ENCODE measurements at places on chromosomes 1 and 21.

GRCh38 chr1:86950712-86951419 is 36.4 kb downstream of the HS2ST1 start:
- DNase-seq = no peak

DNA sequence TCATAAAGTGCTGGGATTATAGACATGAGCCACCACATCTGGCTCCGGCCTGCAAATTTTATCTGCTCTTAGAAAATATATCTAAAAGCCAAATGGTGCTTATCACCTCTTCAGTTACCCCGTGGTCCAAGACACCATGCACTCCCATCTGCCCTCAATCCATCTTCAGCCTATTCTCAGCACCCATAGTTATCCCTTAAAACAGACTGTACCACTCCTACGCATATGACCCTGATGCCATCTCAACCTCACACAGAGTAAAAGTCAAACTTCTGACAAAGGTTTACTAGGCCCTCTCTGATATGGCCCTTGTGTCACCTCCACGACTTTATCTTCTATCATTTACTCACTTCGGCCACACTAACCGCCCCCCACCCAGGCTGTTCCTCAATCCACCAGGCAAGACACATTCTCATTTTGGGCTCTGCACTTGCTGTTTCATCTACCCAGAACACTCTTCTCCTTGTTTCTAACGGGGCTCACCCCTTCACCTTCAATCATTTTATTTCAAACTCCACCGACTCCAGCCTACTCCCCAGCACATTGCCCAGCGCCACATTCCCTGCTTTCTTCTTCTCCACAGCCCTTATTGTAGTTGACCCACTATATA is 33.0 kb downstream of the USP48 start:
- DNase-seq = no peak

DNA sequence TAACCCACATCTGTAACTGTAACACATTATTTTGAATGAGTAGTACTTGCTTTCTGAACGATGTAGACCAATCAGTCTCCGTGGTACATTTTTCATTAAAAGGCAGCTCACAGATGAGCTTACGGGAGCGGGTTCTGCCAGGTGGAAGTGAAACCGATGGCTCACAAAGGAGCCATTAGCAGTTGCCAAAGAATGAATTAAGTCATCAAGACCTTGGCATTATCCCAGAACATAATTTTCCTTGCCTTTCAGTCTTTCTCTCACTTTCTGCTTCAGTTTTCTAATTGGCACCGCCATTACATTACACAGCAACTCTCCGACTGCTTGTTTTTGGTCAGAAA is 33.5 kb upstream of the UTS2 start:
- DNase-seq = no peak

- no peak for DNase-seq
Observed at GRCh38 chr1:36309397-36309796, 3.2 kb downstream of the SH3D21 start.

DNA sequence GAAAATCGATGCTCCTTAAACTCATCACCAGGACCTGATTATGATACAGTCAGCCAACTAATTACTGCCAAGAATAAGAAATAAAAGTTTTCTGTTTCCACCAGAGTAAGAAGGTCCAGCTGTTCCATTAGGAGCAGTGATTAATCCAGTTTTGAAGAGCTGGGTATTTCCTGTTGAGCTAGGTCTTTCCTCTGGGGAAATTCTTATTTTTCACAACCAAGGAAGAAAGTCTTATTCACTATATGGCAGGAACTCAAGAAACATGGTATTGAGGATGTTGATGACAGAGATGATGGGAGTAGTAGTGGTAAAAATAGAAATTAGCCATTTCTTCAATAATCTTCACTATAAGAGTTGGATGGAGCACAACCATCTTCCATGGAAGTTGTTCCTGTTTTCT is 374.6 kb upstream of the RUNX1 start:
- no peak for DNase-seq

- DNase-seq = no peak
Observed at GRCh38 chr1:67708606-67709005, 23.6 kb downstream of the GADD45A start.

DNA sequence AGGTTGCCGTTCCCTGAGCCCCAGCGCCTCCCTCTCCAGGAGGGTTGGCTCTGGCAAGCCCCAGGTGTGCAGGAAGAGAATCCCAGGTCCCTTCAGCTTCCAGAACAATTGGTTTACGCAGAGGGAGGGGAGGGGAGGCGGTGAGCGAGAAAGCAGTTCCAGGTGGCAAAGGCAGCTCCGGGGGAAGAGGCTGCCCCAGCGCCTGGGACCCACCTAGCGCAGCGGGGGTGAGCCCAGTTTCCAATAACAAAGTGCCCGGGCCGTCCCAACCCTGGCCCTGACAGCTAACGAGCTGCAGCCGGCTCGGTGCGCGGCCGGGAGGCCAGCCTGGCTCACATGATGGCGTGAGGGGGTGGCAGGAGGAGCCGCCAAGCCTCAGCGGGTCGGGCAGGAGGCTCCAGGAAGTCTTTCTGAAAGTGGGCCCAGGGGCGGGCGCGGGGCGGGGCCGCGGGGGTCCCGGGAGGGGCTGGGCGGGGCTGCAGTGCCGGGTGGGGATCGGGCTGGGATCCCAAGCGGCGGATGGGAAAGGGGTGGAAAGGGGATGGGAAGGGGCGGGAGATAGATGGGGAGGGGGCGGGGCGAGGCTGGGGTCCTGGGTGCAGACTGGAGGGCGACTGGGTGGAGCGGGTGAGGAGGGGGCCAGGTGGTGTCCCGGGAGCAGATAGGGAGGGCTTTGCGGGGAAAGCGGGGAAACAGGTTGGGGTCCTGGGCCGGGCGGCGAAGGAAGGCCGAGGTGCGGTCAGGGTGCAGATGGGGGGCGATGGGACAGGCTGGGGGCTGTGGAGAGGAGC is 22.8 kb downstream of the DHRS3 start:
- no peak for DNase-seq

- DNase-seq = no peak
Observed at GRCh38 chr1:20555025-20555757, 2.8 kb downstream of the FAM43B start.

DNA sequence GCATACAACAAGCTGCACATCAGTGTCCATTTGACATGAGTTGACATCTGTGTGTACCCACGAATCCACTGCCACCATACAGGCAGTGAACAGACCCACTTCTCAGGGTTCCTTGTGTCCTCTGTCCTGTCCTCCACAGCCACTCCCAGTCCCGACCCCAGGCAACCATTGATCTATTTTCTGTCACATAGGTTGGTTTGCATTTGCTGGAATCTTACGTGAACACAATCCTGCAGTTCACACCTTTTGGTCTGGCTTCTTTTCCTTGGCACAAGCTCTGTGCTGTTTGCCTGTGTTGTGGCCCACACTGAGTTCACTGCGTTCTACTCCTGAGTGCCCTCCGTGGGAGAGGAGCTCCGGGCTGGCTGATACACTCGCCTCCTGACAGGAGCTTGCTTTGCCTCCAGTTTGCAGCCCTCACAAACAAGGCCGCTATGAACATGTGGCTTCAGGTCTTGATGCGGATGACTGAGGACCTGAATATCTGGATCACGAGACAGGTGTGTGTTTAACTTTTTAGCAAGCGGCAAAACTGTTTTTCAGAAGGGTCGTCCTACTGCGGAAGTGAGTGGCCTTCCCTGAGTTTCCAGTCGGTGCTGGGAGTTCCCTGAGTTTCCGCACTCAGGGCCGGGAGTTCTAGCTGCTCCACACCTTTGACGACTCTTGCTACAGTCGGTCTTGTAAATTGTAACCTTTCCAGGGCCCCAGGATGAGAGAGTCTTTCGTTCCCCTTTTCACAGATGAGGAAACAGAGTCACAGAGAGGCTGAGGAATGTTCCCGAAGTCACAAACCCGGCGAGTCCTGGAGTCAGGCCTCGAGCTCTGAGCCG is 13.0 kb upstream of the COL18A1 start:
- no peak for DNase-seq

DNA sequence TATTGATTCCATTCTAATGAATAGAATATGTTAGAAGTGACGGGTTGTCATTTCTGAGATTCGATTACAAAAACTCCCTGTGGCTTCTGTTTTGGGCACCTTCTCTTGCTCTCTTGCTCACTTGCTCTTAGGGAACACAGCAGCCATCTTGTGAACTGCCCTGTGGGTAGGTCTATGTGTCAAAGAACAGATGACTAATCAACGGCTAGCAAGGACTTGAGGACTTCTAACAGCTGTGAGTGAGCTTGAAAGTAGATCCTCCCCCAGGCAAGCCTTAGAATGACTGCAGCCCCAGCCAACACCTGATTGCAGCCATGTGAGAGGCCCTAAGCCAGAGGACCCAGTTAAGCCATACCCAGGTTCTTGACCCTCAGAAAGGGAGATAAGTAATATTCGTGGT is 49.3 kb downstream of the AZIN2 start:
- no peak for DNase-seq

DNA sequence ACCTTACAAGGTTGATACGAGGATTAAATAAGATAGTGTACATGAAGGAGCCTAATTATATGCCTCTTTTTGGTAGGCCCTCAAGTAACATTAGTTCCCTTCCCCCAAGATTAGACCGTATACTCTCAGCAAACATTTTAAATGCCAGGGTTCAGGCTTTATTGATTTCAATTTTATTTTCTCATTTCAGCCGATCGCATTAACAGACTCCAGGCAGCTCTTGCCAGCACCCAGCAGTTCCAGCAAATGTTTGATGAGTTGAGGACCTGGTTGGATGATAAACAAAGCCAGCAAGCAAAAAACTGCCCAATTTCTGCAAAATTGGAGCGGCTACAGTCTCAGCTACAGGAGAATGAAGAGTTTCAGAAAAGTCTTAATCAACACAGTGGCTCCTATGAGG is 104.4 kb upstream of the BMP8A start:
- DNase-seq = no peak

DNA sequence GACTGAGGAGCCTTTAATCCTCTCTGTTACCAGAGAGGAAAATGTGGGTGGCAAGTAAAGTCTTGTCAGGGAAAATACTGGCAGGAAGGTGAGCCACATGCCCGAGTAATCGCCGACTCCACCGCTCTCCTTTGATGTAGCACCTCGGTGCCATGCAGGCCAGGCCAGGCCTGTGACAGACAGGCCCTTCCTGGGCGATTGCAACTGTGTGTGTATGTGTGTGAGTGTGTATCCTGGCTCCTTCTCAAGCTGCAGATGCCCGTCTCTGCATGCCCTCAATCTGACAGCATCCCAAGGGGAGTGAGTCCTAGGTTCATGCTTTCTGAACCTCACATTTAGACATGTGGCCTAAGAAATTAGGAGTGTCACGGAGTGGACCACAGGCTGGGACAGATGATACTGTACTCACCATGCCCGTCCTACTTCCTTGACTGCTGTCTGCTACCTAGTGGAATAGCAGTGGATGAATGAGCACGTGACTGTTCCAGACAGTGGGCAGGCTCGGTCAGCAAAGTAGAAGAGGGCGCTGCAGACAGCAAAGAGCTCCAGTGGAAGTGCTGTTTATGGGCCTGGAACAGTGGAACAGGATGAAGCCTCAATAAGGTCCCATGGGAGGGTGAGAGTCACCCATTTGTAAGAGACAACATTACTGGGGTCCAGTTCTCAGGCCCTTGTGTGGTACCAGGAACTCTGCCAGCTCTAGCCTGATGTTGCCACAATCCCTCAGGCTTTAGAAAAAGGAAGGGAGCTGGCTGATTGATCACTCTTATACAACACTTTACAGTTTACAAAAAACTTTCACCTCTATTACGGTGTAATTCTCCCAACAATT is 25.3 kb downstream of the SERTAD4 start:
- no peak for DNase-seq

- DNase-seq = no peak
Observed at GRCh38 chr21:35028451-35028978, 20.6 kb downstream of the RUNX1 start.

- no peak for DNase-seq
Observed at GRCh38 chr1:37070126-37070525, 35.8 kb upstream of the GRIK3 start.

DNA sequence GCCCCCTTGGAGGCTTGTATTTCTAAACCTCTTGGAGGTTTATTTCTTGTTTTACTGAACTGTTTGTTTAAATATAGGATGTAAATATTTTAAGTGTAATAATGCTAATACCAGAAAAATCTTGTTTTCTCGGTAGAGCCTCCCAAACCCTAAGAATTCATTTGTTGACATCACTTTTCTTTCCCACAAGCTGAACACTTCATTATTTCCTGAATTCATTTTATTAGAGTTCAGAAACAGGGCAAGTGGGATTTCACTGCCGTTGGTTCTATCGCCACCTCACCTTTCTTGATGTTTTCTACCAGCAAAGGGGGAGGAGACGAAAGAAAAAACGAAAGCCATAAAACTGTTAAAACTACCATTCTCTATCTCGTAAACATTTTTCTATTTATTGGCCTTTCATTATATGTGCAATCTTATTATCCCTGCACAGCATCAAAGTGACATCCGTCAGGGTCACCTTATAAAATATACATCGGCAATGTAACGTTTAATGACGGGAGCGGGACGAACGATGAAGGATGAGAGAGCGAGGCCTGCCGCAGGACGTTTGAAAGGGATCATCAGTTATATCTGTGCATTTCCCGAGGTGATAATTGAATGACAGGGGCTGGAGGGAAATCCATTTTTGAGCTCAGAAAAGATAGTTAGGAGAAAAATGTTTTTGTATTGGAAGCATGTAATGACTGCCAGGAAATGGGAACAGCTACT is 59.5 kb downstream of the SLC45A1 start:
- no peak for DNase-seq

DNA sequence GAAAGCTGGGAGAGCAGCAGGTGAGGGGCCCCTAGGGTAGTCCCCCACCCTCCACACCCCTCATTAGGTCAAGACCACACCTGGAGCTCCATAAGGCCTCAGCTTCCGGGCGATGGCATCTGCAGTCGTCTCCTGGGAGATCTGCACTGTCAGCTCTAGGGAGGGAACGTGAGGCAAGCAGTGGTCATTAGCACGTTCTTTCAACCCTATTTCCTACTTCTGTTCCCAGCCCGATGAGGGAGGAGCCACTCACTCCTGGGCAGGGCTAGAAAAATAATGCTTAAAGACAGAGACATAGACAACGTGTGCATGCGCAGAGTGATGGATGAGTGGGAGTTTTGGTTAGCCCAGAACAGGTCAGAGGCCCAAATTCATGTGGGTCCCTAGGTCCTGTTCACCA is 9.7 kb downstream of the KDF1 start:
- DNase-seq = no peak

DNA sequence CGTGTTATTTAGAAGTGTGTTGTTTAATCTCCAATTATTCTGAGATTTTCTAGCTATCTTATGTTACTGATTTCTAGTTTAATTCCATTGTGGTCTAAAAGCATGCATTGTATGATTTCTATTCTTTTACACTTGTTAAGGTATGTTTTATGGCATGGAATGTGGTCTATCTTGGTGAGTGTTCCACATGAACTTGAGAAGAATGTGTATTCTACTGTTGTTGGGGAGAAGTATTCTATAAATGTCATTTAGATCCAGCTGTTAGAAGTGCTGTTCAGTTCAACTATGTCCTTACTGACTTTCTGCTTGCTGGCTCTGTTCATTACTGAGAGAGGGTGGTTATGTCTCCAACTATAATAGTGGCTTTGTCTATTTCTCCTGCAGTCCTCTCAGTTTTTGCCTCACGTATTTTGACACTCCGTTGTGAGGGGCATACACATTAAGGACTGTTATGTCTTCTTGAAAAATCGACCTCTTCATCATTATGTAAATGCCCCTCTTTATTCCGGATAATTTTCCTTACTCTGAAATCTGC is 12.0 kb upstream of the PLA2G5 start:
- no peak for DNase-seq
